Right ventricle myocardium superior (tissue), 1 donor: ENCODE measurements at places on chromosomes 2 and 18. TPM values are rescaled to one million over a fixed set of nuclear protein-coding genes. Genes with fewer than 3 reads are reported as not detected.

- DNase-seq, result no peak
Measured at GRCh38 chr2:50614056-50614455, 417.9 kb downstream of the NRXN1 start.

DNA sequence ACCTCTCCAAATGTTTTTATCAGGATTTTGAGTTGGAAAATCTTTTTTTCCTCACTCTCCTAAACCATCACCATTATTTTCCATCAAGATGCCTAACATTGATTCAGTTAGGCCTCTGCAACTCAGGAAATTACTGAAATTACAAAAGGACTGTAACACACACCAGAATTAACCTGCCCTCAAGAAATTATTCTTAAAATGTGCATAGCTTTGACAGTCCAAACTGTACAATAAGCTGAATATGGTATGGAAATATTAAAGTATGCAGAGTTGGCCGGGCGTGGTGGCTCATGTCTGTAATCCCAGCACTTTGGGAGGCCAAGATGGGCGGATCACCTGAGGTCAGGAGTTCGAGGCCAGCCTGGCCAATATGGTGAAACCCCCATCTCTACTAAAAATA is 50.2 kb upstream of the PHLPP1 start:
- DNase-seq, result no peak

DNA sequence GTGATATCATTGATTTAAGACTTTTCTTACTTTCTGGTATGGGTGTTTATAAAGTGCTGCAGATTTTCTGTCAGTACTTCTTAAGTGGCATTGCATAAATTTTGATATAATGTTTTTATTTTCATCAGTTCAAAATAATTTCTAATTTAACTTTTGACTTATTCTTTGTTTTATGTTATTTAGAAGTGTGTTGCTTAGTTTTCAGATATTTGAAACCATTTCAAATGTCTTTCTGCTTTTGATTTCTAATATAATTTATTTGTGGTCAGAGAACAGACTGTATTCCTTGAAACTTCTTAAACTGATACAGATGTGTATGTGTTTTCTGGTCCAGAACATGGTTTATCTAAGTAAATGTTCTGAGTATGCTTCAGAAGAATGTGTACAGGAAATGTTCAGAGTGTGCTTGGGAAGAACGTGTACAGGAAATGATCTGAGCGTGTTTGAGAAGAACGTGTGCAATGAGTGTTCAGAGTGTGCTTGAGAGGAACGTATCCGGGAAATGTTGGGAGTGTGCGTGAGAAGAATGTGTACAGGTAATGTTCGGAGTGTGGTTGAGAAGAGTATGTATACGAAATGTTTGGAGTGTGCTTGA is 265.7 kb upstream of the HS6ST1 start:
- no peak for DNase-seq

DNA sequence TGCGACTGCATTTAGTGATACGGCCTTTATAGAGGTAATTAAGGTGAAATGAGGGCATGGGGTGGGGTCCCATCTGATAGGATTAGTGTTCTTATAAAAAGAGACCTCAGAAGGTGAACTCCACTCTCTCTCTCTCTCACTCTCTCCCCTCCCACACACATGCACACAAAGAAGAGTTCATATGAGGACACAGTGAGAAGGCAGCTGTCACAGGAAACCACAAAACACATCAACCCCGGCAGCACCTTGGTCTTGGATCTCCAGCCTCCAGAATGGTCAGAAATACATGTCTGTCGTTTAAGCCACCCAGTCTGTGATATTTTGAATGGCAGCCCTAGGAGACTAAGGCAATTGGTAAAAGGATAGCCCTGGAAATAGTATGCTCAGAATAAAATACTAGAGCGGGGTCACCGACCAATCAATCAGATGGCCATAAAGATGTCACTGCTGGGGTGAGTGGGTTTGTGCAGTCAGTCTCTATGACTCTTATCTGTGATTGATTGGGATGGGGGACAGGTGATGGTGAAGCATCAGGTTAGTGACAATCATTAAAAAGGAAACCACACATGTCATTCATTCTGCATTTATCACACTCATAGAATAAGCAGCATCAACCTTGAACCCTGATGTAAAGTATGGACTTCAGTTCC is 118.9 kb upstream of the POU3F3 start:
- no peak for DNase-seq

GRCh38 chr2:5791371-5791770 is 99.2 kb downstream of the SOX11 start:
- no peak for DNase-seq

- no peak for DNase-seq
Measured at GRCh38 chr2:97673915-97674283, 4.4 kb downstream of the C2orf92 start.

DNA sequence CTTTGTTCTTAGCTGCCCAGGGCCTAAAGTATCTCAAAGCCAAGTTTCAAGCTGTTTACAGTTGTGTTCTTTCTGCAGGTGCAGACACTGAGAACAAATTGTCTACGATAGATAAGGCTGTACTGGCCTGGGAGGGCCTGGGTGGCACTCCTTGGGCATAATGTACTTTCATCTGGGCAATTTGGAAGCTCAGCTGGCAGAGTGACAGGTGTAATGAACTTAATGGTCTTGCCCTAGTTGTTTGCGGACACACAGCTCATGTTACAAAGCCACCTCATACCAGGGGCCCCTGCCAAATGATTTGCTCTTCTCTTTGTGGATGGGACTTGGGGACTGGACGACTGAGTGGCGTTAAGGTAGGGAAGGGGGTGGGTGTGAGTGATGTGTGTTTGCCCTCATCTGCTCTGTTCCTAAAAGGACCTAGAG is 4.3 kb downstream of the LDLRAD4 start:
- no peak for DNase-seq

GRCh38 chr2:186486651-186487647 is 889 bp downstream of the ZC3H15 start:
- no peak for DNase-seq

DNA sequence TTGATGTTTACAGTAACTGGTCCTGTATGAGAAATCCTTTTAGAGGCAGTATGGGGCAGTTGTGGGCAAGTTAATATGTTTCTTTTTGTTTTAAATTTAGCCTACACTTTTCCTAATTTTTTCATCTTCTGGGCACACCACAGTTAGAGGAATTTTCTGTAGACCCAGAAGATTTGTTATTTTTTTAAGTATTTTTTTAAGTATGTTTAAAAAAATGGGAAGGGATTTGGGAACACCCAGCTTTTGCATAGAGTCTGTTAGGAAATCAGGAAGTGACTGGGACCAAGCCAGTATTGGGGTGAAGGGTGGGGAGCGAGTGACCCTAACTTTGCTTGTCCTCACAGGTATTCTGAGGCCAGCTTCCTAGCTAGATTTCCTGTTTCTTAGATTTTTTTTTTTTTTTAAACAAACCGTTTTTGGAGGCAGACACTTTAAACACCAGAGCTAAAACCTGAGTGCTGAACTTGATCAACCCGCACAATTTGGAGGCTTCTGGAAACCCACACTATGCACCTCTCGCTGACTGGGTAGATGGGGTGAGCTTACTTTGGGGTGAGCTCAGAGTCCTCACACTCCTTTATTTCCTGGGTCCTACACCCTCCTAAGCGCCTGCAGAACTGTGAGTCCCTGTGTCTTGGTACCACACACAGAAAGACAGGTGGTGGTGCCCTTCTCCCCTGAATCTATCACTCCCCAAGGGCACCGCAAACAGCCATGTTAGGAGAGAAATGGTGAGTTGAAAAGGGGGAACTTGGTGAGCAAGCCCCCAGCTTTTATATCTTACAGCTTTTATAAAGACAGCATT is 5.2 kb downstream of the GATA6 start:
- no peak for DNase-seq

DNA sequence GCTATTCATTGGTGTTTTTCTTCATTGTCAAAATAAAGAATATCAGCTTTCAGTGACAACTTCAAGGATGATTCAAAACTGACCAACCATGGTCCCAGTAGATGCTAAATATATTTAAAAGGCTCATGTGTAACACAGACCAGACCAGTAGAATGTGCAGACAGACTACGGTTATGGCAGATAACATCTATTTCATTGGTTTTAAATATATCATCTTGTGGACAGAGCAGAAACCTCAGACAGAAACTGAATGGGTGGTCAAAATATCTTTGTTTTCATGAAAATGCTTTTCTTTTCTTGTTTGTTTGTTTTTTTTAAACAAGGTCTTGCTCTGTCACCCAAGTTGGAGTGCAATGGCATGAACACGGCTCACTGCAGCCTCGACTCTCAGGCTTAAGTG is 107.4 kb upstream of the CREB1 start:
- DNase-seq, result no peak

GRCh38 chr2:121969766-121970639 is 214.6 kb downstream of the TSN start:
- DNase-seq, result no peak

GRCh38 chr2:43319541-43319940 is 93.1 kb upstream of the ZFP36L2 start:
- DNase-seq, result no peak

- DNase-seq, result no peak
Measured at GRCh38 chr2:176083796-176084261, at the start of gene EVX2. Gene EVX2 (minus strand): TSS chr2:176083962. CDS start chr2:176083776, 186 bp downstream.

- DNase-seq, result no peak
Measured at GRCh38 chr2:20561637-20562454, 89.1 kb downstream of the HS1BP3 start.

GRCh38 chr18:9328776-9329175 is 5.8 kb upstream of the TWSG1 start:
- no peak for DNase-seq

DNA sequence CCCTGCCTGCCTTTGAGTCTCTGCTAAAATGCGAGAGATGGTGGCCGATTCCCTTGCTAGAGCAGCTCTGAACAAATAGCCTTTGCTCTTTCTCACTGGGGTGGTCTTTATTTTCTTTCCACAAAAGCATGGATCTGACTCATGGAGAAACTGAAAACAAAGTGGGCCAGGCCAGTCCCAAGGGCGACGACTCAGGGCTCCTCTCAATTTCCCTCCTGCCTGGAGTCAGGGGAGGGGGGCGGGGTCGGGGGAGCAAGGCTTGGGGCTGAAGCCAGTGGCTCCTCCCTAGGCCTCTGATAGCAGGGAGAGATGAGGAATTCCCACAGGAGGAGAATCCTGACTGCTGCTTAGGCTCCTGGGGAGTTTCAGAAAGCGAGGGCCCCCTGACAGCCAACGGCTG is 17.1 kb upstream of the IL1R2 start:
- DNase-seq, result no peak

DNA sequence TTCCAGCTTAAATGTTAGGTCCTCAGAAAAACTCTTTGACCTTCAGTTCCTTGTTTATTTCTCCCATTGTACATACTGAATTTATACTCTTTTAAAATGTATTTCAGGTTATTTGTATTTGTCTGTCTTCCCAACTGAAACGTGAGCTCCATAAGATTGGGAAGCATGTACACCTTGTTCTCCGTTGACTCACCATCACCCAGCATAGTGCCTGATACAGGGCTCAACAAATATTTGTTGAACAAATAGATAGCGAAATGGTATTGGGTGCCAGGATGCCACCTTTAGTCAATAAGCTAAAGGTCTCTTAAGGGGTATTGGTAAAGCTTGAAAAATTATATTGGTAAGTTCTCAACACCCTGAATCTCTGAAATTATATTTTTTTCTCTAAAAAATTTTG is 1841.3 kb upstream of the CELF4 start:
- no peak for DNase-seq

GRCh38 chr2:239004274-239005015 is 156.6 kb downstream of the TWIST2 start:
- DNase-seq, result no peak

DNA sequence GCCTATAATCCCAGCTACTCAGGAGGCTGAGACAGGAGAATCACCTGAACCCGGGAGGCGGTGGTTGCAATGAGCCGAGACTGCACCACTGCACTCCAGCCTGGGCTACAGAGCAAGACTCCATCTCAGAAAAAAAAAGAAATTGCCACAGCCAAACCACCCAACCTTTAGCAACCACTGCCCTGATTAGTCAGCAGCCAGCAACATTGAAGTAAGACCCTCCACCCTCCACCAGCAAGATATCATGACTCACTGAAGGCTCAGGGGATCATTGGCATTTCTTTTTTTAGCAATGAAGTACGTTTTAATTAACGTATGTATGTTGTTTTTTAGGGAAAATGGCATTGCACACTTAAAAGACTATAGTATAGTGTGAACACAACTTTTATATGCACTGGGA is 349.1 kb upstream of the ACVR2A start:
- no peak for DNase-seq

DNA sequence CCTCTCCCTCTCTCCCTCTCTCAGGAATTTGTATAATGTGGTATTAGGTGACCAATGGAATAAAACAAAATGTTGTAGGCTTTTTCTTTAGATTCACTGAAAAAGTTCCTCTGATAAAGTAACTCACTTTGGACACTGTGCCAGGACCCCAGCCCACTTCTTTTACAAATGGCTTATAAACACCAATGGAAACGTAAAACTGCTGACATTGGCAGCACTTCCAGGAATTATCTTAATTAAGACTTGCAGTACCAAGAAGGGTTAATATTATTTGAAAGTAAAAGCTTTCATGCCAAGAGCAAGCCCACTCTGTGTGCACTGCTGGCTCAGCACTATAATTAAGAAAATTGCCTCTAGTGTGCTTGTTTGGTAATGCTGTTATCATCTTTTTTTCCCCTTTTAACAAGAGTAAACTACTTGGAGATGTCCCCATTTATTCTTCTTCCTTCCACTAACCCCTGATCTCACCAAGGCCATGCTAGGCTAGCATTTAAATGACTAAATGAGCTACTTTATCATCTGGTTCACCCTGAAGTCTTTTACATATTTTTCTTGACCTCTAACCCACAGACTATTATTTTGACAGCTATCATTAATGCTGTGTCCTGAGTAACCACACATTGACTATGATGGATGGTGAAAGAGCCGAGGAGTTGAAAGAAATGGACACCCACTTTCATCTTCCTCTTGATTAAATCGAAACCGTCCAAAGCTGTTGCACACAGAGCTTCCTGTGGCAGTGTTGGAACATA is 232.2 kb upstream of the ETAA1 start:
- no peak for DNase-seq

Gene TNFRSF11A
- 0.94 TPM for total RNA-seq

Gene GPBAR1
- 1.8 TPM for total RNA-seq

Gene TBR1
- not detected for total RNA-seq

Gene VIL1
- total RNA-seq, result not detected

Gene ATF2
- total RNA-seq, result 21.8 TPM

Gene DUSP2
- 1.5 TPM for total RNA-seq

Gene RNF125
- 3.8 TPM for total RNA-seq

Gene NT5DC4
- not detected for total RNA-seq

Gene CD8B2
- total RNA-seq, result not detected

Gene CPLX4
- total RNA-seq, result not detected

Gene SMAD4
- 90.9 TPM for total RNA-seq

Gene NUP35
- total RNA-seq, result 9.6 TPM

Gene DNAH6
- 0.08 TPM for total RNA-seq
